ENCODE measurements at places on chromosomes 11 and 22.

DNA sequence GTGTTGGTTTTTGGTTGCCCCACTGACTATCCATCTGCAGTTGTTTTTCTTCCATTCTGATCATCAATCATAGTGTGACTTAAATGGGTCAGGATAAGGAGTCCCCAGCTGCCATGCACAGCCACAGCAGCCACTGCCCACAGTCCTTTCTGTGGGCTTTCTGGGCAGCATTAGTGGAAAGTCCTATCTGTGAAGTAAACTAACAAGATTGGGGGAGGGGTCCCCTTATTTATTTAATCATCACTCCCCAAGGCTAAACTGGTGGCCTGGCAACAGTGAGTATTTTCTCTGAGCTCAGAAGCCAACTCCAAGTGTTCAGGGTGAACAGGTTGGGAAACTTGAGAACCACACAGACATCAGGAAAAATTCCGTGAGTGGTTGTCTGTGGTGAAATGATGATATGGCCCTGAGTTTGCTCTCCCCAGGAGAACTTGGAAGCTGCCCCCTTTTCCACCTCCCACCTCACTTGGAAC, 145.0 kb downstream of the CCDC34 start:
- peak; percentile 95 for DNase-seq

GRCh38 chr11:3783611-3784010, 13.7 kb downstream of the NUP98 start:
- DNase-seq = no peak

DNA sequence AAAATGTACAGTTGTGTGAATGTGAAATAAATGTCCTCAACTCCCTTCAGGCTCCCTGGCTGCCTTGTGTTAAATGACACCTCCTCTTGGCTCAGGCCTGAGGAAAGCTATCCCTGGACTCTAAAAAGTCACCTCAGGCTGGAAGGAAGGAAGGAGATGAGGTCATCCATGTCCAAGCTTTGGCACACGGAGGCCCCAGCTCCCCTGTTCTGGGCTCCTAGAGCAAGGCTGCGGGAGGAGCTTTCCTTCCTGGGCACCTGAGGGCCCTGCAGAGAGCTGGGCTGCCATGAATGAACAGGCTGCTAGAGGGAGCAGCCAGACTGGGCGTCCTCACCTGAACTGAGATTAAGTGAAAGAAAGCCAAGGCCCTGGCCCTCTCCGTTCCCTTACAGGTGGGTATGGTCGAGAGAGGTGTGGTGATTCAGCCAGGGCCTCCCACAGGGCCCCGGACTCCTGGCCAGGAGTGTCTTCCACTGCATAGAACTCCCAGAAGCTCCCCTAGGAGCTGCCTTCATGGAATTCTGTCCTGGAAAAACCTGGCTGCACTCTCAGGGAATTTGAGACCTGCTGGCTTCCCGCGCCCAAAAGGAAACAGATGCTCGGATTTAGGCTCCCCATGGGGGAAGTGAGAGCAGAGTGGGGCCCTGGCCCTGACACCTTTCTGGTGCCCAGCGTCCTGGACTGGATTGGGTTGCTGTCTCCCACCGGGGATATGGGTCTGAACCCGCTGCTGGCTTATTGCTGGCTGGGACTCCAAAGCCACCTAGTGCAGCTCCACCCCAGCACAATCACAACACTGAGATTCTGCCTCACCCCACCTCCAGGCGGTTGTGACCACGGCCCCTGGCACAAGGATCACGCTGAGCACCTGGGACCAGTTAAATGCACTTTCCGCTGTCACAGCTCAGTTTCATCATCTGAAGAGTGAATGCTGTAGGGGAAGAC, 22.2 kb downstream of the MYBPC3 start:
- DNase-seq = no peak

GRCh38 chr11:122028545-122028944, 87.5 kb downstream of the BLID start:
- DNase-seq = peak; percentile 64

- no peak for DNase-seq
These were observed 75.7 kb downstream of the CCDC83 start for GRCh38 chr11:85930879-85931366.

GRCh38 chr22:42291287-42291686, 20.8 kb upstream of the TCF20 start:
- no peak for DNase-seq

- no peak for DNase-seq
These were observed 1.1 kb upstream of the VSIG2 start for GRCh38 chr11:124753205-124753604.

DNA sequence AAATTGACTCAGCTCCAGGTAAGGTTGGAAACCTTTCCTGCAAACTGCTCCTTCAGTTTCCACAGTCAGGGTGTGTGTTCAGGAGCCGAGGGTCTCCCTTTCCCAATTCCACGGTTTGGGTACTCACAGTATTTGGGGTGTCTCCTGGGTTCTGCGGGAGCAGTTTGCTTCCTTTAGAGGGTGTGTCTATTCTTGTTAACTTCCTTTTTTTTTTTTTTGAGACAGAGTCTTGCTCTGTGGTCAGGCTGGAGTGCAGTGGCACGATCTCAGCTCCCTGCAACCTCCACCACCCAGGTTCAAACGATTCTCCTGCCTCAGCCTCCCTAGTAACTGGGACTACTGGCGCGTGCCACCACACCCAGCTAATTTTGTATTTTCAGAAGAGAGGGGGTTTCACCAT, 251.4 kb downstream of the LUZP2 start:
- no peak for DNase-seq

DNA sequence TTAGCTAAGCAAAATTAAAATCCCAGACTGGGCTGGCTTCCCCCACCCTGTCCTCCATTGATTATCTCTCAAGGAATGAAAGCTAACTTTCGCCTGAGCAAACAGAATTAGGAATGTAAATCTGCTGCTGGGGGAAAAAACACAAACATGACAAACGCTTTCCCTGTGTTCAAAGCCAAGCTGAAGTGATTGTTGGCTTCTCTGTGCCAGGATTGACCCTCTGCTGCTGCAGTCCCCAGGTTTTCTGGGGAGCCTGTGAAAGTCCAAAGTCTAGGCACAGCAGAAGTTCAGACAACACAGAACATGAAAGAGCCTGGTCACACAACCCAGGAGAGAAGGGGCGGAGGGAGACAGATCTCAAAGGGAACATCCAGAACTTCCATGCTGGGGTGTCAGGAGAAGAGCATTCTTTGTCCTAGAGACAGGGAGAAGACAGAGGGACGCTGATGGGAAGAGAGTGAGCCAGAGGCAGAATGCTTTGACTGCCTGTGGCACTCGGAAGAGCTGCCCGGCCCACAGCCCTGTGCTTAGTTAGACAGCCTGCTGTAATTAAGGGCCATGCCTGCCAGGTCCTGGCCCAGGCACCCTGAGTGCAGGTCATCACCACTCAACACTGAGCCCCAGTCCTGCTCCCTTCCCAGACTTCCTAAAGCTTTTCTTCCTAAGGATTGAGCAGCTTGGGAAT, 6.9 kb downstream of the PATZ1 start:
- DNase-seq = no peak

GRCh38 chr22:25054943-25055511, 102.5 kb downstream of the KIAA1671 start:
- no peak for DNase-seq

- no peak for DNase-seq
These were observed 40.6 kb downstream of the FBLN1 start for GRCh38 chr22:45543243-45543642.

- DNase-seq = peak; percentile 54
These were observed 7.9 kb upstream of the CTSC start for GRCh38 chr11:88345408-88345807.

- DNase-seq = no peak
These were observed 526.7 kb downstream of the INSC start for GRCh38 chr11:15641271-15642045.

GRCh38 chr11:88275636-88276035, 61.9 kb downstream of the CTSC start:
- no peak for DNase-seq

DNA sequence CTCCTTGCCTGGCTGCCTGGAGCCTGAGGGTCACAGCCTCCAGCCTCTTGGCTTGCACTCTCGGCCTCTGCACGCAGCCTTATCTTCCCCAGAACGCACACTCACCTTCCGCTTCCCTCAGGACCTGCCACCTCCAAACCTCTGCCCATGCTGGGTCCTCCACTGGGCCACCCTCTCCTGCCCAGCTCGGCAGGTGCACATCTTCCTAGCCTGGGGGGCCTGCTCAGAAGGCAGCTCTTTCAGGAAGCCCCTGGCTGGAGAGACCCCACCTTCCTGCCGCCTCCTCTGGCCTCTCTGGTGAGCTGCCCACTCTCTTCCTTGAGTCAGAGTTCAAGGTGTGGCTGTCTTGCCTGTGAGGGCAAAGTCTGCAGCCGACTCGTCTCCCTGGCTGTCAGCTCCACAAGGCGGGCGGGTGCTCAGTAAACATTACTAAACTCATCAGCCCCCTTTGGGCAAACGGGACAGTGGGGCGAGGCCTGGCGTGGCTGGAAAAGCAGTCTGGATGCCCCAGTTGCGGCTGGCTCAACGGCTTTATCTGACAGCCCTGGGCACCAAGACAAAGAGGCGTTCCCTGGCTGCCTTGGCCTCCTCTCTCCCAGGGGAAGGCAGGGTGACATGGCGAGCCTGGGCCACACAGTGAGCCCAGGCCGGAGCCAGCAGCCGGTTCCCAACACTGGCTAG, 1.7 kb upstream of the LINC01488 start:
- DNase-seq = no peak

DNA sequence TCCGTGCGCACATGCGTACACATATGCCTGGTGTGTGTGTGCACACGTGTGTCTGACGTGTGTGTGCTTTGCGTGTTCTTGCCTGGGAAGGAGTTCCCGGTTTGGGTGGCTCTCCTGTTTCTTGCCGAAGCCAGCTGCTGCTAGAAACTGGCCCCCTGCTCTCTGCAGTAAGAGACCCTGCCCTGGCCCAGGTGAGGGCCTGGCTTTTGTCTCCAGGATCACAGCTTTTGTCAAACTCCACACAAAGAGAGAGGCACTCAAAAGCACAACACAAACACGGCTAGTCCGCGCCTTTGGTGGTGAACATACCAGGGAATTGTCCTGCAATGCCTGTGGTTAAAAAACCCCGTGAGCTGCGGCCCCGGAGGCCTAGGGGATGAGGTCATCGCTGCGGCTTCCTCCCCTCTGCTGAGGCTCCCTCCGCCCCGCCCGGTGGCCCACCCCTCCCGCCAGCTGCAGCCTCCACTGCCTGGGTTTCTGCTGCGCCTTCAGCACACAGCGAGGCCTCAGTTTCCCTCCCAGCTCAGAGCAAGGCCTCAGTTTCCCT, 88.9 kb downstream of the KCNQ1 start:
- peak; percentile 92 for DNase-seq

GRCh38 chr11:108662700-108663099, 2.2 kb upstream of the DDX10 start:
- no peak for DNase-seq

- no peak for DNase-seq
These were observed 14.2 kb upstream of the CCDC89 start for GRCh38 chr11:85699957-85700741.

- no peak for DNase-seq
These were observed 560.1 kb upstream of the FAT3 start for GRCh38 chr11:91664521-91664920.

DNA sequence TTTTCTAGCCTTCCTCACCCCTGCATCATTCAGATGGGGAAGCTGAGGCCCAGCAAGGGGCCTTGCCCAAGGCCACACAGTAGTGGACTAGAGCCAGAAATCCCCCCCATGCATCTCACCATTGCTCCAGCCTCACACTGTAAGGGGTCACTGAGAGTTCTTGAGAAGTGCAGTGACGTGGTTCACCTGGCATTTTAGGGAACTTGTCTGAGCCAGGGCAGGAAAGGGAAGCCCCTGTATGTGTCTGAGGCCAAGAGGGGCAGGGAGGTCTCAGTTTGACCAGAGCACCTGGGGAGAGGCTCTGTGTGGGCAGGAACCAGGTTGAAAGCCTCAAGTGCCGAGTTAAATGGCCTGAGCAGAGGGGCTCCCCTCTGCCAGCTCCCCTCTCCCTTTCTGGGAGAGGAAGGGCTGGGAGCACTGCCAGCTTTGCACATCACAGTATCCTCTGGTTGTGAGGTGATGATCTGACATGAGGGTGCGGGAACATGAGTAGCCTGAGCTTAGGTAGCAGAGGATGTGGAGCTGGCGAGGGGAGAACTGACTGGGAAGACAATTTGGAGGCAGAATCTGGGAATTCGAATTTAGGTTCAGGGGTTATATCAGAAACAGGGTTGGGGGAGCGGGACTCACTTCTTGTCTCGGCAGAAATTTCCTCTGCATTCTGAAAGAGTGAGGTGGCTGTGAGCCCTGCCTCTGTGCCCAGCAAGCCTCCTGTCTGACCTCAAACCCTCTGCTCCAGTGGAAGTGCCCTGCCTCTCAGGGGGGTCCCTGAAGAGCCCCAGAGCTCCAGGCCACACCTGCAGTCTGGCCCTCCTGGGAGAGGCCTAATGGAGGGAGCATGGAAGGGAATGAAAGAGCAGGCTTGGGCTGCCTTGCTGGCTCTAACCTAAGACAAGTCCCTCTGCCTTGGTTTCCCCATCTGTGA, 14.6 kb downstream of the ARHGEF17 start:
- DNase-seq = peak; percentile 40

DNA sequence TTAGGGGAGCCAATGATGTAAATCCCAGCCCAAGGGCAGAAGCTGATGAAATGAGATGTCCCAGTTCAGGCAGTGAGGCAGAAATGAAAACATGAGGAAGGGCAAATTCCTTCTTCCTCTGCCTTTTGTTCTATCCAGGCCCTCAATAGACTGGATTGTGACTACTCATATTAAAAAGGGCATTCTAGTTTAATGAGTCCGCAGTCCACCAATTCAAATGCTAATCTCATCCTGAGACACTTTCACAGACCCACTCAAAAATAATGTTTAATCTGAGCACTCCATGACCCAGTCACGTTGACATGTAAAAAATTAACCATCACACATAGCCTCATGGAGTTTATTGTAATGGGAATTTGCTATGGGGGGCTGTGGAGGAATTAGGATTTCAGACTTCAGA, 717.9 kb downstream of the OPCML start:
- DNase-seq = no peak

- peak; percentile 81 for DNase-seq
These were observed 89.1 kb downstream of the SWAP70 start for GRCh38 chr11:9753021-9753420.

- no peak for DNase-seq
These were observed 42.9 kb downstream of the MICAL3 start for GRCh38 chr22:17981497-17981896.

DNA sequence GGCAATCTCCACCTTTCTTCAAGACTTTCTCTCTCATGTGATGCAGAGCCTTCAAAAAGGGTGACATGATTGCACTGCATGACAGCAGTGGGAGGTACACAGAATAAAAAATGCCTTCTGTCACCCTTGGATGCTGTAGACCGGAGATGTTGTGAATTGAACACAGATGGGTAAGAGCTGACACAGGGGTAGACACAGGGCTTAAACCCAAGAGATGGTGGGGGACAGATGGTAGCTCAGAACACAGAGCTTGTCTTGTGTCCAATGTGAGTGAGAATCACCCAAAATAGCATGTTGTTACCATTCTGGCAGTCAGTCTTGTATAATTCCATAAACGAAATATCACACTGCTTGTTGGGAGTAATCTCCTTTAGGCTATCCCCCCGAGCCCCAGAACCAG, 69.9 kb downstream of the JRKL start:
- DNase-seq = no peak

DNA sequence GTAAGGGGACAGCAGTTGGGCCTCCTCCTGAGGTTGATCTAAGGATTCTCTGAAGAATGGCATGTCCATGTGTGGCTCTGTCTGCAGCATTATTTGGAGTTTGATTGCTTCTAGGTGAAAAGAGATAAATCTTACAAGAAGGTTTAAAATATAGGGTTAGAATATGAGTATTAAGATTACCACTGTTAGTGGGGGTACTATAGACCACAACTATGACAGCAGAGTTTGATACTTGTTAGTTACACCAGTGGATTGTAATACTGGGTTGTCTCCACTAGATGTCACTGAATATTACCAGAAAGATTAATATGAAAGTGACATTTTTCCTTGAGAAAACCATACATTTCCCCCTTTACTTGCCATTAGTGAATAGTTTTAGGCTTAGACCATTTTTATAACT, 47.9 kb downstream of the ZNF280B start:
- no peak for DNase-seq

Data from fibroblast of skin of right quadriceps (primary cell).